ENCODE measurements at places on chromosomes 3 and 15. TPM values are rescaled to one million over a fixed set of nuclear protein-coding genes. Genes with fewer than 3 reads are reported as not detected.
A peak's percentile ranks its signal among the peaks of the same experiment; 100 is the strongest.

CADPS gene
- total RNA-seq: not detected

GRCh38 chr3:185744997-185745843 lies 79.6 kb downstream of the IGF2BP2 start:
- DNase-seq: no peak

DNA sequence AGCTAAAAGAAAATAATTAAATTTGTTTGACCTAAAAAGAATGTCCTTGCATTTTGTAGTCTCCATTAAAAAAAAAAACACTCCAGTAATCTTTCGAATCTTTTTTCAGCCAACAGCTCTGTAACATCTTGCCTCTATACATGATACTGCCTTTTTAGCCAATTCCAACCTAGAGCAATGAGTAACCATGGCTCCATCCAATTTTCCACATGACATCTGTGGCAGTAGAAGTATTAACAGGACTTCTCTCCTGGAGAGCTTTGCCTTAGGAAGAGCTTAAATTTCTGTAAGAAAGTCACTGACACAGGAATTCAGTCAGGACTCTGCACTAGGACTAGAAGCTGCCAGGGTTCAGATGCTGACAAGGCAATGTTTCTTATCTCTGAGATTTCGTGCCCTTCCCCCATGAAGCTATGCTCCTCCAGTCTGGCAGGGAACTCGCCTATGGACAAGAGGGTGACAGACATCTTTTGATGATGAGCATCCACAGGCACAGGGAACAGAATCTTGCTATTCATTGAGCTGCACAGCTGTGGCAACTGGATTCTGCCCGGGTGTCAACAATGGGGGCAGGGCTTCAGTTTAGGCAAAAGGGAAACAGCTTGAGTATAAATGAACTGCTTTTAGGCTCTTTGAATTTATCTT lies 81.8 kb downstream of the ALCAM start:
- no peak for DNase-seq

GRCh38 chr3:170506556-170506955 lies 79.3 kb downstream of the SLC7A14 start:
- no peak for DNase-seq

SH2D7 gene
- not detected for total RNA-seq

DNA sequence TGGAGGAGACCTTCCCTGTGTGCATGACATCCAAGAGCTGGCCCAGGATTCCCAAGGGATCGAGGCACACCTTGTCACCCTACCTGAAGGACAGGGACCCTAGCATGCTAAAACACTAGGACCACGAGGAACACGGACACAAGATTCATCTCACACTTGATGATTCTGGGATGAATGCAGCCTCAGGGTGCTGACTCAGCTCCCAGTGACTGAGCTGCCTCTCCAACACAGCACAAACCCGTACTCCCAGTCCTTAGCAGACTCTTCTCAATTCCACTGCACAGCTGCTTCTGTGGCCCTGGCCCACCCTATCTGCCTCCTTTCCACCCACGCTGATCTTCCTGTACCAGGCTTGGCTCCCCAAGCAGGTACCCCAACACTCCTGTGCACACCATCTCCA lies 9.1 kb upstream of the OXTR start:
- no peak for DNase-seq

- no peak for DNase-seq
These were observed 4.6 kb downstream of the LOXL1 start for GRCh38 chr15:73930790-73931281.

DNA sequence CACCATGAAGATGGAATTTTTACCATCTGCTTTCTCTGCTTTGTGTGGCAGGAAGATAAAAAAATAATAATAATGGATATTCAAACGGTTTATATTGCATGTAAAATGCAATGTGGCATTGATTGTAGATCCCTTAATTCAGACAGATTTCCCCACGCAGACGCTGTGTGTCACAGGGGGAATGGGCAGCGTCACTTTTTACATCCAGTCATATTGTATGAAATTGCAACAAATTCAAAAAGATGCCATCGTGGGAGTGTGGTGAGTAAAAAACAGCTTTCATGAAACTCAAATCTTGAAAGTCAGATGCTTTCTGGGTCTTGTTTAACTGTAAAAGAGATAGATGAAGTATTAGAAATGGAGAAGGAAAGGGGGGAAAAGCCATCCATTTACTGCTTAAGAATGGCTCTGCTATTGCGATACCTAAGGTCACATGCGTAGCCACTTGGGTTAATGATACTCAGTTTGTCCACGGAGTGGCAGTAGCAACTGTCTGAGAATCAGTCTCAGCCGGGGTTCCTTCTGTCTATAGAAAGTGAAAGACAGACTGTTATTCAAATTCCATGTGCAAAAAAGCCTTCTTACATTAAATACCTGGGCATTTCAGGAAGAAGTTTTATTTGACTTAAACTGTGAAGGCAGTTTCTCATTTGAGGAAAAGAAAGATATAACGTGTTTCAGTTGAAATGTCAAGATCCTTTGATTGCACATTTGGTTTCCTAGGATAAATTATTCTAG lies 28.5 kb downstream of the BTD start:
- DNase-seq: peak; percentile 43

- no peak for DNase-seq
These were observed 17.4 kb downstream of the THBS1 start for GRCh38 chr15:39598186-39598850.

- DNase-seq: no peak
These were observed 28.0 kb downstream of the KLHDC8B start for GRCh38 chr3:49199239-49199899.

TLR9 gene
- total RNA-seq: 0.20 TPM

C3orf70 gene
- 0.07 TPM for total RNA-seq

- no peak for DNase-seq
These were observed 36.9 kb downstream of the PLS1 start for GRCh38 chr3:142633073-142633472.

MAP6D1 gene
- not detected for total RNA-seq

DNA sequence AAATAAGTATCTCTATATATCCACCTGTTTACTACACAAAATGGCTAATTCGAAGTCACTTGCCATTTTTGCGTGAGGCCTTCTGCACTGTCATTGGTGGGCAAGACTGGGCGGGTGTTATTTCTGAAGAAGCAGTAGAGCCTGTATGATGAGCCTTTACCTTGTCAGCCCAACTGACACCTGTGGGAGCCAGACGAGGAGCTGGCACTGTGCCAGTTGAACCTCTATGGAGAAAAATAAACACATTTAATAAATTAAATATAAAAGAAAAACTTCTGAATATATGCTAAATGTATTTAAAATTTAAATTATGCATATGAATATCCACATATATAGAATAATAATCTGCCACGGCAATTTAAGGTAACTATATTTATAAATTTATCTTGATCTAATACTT lies 109.9 kb downstream of the SCAPER start:
- DNase-seq: no peak

DNA sequence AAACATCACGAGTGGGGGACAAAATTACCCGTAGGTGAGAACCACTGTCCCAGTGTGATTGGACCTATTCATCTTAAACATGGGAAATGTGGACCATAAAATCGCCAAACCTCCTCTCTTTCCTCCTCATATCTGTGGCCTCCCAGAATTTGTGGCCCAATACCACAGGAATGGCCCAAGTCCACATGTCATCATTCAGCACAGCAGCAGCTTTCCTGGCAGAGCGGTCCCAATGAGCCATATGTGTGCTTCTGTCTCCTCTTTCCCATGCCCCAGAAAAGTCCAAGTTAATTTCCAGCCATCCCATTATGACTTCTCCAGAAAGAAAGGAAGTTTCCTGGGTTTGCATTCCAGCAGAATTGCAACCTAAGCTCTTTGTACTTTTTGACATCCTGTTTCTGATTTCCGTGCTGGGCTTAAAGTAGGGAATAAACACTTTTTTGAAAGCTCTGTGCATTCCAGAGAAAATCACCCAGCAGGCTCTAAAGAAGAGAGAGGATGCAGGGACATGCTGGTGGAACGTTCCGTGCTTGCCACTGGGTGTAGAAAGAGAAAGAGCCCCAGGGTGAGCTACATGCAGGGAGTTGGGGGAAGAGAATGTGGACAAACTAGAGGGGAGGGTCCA lies 259.4 kb upstream of the PROK2 start:
- DNase-seq: no peak

CCNB2 gene
- total RNA-seq: 1.1 TPM
